ENCODE measurements at places on chromosomes 4 and X.

- no peak for DNase-seq
Measured at GRCh38 chr4:70629469-70630090, 1.0 kb downstream of the ENAM start.

GRCh38 chr4:76886214-76886613 is 11.7 kb downstream of the SOWAHB start:
- no peak for DNase-seq

DNA sequence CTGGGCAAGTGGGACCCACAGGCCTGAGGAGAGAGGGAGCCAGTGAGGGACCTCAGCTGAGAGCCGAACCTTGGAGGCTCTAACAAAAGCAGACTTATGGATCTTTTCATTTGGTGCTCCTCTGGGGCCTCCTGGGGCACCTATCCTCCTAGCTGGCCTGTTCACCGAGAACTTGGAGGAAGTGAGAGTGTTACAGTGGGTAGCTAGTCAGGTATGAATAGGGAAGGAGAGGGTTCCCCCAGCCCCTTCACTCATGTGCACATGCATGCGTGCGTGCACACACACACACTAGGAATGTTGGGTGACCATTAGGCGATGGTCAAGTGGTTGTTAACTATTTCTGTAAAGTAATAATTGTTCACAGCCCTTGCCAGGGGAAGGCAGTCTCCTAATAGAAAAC is 18.6 kb upstream of the TMEM185A start:
- no peak for DNase-seq

- DNase-seq: no peak
Measured at GRCh38 chr4:82780752-82781231, 17.8 kb downstream of the SCD5 start.
